HFF-Myc (cell line): ENCODE measurements at places on chromosomes 2 and 18.

DNA sequence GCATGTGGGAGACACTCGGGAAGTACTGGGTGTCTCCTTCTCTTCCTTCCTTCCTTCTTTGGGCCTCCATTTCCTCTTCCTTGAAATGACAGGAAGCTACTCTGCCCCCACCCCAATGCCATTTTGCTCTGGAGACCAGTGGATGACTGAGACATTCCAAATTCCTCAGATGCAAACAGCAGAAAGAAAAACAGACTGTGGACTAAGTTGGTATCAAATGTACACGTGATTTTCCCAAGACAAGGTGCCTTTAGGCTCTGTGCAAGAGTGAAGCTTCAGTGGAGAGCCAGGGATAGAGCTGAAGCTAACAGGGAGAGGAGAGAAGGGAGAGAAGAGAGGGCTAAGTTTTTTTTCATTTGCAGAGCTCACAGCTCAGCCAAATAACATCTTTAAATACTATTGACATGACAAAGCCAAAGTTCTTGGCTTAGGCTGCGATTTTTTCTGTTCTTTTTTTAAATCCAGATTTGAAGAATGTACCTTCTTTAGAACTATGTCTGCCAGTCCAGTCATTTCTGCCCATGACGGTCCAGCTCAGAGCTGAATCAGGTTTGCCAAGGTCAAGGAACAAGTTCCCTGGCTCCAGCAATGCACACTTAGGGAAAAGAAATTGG is 84.5 kb upstream of the LCLAT1 start:
- no peak for DNase-seq

DNA sequence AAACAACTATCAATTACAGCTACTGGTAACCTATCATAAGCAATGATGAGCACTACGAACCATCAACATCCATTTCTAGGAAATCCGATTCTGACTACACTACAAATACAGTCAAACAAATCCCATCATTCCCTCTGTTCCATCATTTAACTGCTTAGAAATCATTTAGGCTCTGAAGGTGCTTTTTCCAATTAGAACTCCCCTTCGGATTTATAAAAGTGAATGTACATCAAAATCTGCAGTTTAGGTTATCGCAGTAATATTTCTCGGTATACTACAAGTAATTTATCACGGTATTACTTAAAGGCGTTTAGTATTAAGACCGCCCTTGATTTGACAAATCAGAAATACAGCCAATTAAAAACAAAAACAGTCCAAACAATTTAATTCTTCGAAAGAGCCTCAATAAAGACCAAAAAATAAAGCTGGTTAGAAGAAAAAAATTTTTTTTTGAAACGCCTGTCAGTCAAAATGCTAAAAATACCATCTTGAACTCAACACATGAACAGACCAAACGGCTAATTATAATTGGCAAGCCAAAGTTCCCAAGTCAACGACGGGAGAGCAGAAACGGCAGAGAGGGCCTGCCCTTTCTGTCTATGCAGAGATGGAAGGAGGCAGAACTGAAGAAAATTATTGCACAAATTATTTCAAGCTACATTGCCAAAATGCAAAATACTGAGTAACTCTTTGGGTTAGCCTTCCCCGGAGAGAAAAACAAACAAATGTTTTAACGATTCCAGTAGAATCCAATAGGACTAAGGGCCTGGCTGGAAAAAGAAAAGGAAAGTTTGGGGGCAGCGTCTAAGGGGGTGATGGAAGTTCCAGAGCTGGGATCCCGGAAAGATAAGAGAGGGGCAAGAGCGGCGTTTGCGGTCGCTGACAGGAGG is 1.2 kb downstream of the VPS54 start:
- no peak for DNase-seq

DNA sequence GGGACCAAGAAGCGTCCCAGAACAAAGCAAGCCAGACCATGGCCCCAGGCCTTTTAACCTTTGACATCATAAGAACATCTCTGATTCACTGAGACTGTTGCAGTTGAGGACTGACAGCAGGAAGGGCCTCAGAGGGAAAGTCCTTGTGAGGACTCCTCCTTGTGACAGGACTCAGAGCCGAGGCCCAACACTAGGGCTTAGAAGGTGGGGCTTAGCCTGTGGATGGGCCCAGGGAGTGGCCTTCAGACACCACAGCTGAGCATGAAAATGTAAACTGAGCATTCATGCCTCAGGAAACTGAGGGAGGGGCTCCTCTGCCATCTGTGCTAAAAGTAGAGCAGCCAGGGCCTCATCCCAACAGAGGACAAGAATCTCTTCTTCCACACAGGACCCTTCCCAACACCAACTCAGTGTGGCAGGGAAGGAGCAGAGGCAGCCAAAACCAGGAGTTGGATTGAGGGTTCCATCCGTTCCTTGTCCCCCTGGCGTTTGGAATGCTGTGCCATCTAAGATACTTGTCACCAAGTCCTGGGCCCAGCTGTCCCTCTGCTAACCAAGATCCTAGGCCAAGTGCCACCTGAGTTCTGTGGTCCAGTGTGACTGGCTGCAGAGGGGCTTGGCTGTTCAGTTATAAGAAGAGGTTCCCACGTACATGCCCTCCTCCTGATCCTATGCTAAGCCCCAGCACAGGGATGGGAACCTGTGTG is 37.5 kb upstream of the CAB39 start:
- no peak for DNase-seq

DNA sequence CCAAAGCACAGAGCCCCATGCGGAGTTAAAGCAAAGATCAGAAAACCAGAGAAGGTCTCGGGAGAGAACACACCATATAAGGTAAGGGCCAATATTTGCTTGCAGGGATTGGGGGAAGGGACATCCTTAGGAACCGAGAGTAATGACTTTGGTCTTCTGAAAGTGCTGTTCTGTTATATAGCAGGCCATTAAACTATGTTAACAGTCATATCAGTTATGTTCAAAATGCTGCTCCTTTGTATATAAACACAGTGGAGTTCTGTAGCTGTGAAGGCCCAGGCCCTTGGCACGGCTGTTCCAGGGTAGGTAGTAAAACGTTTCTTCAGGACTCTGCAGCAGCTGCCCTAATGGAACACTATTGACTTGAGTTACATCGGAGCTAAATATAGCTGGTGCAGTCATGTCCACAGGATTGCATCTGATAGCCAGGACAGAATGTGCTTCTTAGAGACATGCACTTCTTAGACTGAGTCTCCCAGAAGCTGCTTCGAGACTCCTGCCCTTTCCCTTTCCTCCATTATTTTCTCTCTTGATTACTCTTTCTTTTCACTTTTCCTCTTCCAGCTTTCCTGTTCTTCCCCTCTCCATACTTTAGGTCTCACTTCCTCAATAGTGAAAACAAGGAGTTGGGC is 122.4 kb downstream of the SETBP1 start:
- no peak for DNase-seq

- no peak for DNase-seq
Measured at GRCh38 chr18:9708434-9709303, 568 bp downstream of the RAB31 start.

- DNase-seq = no peak
Measured at GRCh38 chr18:5574843-5575242, 31.0 kb upstream of the EPB41L3 start.

DNA sequence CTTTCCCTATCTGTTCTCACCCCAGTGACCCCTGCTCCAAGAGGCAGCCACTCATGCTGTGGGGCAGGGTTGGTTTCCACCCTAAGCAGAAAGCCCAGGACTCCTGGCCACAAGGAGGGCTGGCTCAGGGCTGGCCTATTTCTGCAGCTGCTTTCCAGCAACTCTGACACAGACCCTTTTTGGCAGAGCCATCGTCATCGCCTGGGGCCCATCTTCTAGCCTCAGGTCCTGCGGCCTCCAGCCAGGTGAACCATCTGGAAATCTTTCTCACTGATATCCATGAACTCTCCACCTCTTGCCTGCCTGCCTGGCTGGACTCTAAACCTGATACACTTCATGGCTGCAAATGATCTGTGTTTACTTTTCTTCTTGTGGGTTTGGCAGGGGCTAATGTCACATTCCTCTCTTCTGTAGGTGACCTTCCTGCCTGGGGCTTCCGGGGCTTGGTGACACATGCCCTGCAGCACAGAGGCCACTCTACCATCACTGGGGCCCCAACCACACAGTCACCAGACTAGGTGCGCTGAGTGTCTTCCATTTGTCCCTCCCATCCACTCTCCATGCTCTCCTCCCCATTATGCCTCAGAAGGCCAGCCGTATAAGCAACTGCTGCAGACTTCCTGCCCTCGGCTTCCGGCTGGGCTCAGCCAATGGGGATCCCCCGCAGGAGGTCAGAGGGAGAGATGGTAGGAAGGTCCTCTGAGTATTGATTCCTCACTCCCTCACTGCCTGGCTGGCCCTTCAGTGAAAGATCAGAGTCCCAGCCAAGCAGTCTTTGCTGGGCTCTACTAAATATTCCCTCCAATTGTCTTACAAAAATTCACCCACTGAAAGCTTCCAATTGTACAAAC is 9.7 kb upstream of the COPS8 start:
- no peak for DNase-seq

GRCh38 chr2:128286011-128286721 is 32.5 kb downstream of the HS6ST1 start:
- DNase-seq = no peak

DNA sequence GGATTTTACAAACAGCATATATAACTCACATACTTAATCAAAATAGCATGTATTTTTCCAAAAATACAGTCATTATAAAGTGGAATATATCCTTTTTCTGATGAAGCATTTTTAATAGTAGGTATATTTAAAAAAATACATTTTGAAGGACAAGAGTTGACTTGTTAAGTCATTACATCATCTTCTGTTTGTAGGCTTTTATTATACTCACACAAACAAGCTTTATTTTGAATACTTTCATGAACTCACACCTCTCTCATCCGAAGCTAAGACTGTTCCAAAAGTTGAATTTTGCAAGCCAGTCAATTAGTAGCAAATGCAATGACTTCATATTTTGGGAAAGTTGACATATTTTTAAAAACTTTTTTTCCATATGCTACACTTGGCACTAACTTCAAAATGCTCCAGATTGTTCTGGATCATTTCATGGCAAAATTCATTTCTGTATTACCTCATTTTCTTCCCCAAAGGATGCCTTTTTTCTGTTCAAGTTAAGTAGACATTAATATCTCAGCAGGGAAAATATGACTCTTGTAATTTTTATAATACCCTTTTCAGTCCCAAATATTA is 68.5 kb upstream of the WDR75 start:
- no peak for DNase-seq

- no peak for DNase-seq
Measured at GRCh38 chr2:102768253-102768652, 6.4 kb downstream of the TMEM182 start.

DNA sequence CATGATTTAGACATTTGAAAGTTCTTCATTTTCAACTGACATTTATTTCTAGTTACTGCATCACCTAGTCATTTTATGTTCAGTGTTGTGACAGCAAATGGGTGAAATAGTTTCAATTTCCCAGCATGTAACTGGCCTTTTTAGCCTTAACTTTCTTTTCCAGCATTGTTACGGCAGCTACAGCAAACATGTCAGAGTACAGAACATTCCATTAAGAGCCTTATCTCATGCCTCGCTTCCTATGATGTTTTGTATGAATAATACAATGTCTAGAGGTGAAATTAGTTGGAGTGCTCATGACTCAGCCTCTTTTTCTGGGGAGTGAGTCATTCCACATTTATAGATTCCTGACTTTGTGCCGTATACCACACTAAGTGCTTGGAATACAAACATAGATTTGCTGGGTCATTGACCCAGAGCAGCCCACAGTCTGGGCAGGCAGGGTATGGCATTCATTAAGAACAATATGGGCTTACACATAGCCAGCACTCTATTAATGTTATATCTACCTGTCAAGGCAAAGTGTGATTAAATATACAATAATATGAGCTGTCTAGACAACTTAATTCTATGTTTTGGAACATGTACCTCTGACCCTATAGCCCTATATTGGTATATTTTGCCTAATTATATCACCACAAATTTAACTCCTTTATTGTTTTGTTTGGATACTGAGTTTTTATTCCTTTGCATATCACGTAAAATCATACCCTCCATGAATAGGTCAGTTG is 72.2 kb downstream of the MAP2 start:
- DNase-seq = peak; percentile 97

DNA sequence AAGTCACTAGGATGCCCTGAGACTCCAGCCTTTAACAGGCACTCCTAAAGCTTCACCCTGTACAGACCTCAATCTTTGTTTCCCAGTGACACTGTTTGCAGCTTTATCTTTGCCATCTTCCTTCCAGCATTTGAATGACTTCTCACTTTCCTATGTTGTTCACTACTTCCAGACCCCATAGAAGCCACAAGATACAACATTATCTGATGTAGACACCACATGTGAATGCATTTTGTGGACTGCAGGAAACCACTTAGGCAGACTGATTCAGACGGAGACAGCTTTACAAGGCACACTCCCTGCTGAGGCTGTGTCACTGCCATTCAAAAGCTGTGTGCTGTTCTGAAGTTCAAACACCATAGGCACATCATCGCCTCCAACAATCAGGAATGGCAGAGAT is 67.3 kb upstream of the SPATS2L start:
- DNase-seq = no peak

DNA sequence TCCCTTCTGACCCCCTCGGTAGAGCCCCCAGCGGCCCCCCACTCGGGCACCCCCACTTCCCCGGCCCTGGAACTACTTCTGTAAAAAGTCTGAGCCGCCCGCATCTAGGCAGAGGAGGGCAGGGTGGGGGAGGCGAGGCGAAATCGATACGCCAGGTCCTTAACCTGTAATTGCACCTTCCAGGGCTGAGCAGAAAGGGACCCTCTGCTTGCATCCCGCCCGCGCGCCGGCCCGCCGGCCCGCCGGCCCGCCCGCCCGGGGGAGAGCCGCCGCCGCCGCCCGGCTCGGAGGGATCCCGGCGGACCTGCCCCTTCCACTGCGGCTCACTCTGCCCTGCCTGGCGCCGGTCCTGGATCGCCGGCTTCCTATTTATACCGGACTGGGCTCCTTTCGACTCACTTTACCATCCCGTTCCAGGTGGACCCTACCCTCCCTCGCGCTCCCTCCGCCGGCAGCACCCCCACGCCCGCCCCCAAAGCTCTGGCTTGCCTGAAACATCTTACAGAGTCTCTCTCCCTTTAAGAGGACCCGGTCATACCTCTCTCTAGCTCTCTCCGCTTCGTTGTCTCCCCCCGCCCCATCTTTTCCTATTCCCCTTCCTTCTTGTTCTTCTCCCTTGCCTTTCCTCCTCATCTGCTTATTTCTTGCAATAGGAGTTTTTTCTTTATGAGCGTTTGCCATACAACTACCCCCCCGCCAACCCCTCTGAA is 797 bp downstream of the KLHL14 start:
- DNase-seq = no peak

GRCh38 chr18:48804856-48805610 is 145.7 kb downstream of the SMAD7 start:
- no peak for DNase-seq

DNA sequence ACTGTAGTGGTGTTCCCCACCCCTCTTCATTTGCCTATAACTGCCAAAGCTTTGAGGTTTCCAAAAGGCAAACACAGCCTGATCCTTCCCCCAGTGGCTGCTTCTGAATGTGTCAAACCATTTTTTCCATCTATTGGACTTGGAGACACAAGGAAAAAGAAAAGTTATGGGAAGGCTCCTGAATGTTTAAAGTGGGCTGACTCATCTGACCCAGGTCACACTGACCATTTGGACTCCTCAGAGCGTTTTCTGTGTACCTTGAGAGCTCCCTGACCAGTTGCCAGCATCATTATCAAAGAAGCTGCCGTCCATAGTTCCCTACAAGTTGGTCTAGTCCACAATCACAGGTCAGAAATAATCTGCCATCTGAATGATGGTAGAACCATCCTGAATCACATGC is 123.4 kb upstream of the COL3A1 start:
- no peak for DNase-seq
